Activated CD8-positive, alpha-beta T cell treated with anti-CD3 and anti-CD28 coated beads, Interleukin-2, amount 10 ng/mL, durations not matched to agents 7 days and 5 days (primary cell): ENCODE measurements at places on chromosomes 6 and 20. TPM values are rescaled to one million over a fixed set of nuclear protein-coding genes. Genes with fewer than 3 reads are reported as not detected.

GRCh38 chr6:123564361-123564760 is 72.4 kb downstream of the TRDN start:
- no peak for DNase-seq
- no peak overlapping the region for H3K4me3 ChIP-seq
- no peaks in the 10 kb centered on the region for H3K36me3 ChIP-seq
- no peaks in the 10 kb centered on the region for H3K4me1 ChIP-seq

- no peak overlapping the region for H3K27ac ChIP-seq
- DNase-seq, result no peak
- H3K4me1 ChIP-seq, result no peaks in the 10 kb centered on the region
These were observed 219.2 kb downstream of the TRDN start for GRCh38 chr6:123417535-123417934.

DNA sequence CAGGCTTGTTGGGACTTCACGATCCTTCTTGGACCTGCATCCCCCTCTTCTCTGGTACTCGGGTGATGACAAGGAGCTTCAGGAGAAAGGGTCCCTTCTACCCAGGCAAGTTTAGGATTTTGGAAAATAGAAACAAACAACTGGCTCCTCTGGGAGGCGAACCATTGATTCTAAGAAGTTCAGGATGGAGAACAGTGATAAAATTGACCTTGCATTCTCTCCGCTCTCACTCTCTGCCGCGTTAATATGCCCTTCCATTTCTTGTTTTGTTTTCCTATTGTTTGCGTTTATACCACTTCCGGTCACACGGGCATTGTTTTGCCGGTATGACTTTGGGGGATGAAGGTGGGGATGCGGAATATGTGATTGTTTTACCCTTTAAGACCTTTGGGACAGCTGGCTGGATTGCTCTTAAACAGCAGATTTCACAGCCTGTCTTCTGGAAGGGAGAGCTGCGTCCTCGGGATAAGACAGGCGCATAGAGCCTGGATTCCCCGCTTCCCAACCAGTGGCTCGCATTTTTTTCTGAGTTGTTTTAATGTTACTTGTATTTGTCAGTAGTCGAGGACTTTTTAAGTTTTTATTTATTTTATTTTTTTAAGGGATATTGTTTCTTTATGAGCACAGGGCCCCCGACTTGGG is 144.3 kb upstream of the ZNF184 start:
- no peak for DNase-seq
- H3K4me3 ChIP-seq, result peak overlapping the region; percentile 22
- no peaks in the 10 kb centered on the region for H3K36me3 ChIP-seq

Gene GGTLC1
- total RNA-seq, result not detected

DNA sequence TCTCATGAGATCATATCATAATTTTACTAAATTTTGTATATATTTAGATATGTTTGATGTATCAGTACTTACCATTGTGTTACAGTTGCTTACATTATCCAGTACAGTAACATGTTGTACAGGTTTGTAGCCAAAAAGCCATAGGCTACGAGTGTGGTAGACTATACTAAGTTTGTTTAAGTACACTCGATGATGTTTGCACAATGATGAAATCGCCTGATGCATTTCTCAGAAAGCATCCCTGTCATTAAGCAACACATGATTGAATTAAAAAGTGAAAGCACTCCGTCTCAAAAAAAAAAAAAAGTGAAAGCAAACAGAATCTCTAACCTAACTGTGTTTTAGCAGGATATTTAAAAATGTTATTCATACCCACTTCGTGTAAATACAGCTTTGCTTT is 104.9 kb upstream of the TFAP2D start:
- H3K36me3 ChIP-seq, result no peaks in the 10 kb centered on the region
- H3K4me1 ChIP-seq, result no peaks in the 10 kb centered on the region
- H3K4me3 ChIP-seq, result no peak overlapping the region
- H3K27me3 ChIP-seq, result no peaks in the 10 kb centered on the region
- H3K27ac ChIP-seq, result no peak overlapping the region

Gene FAM217A
- not detected for total RNA-seq

Gene PTCRA
- total RNA-seq, result not detected

DNA sequence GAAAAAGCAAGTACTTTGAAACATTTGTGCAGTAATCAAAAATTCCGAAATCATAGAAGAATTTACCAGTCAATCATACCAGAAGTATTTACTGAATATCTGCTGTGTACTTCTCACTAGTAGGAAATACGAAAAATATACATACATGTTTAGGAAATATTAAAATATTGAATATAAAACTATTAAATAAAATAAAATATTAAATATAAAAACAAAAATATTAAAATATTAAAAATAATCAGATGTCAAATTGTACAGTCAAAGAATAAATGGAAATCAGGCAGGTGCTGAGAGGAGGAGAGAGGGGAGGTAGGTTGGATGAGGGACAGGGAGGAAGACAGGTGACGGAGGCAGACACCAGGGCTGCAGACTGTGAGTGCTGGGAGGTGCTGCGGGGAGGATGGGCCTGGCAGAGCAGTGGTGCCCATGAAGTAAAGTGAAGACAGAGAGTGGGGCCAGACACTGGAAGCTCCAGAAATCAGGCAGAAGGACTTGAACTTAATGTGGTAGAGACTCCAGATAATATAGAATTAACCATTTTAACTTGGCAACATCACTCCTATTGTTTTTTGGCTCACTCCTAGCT is 55.9 kb downstream of the PRKN start:
- no peak for DNase-seq
- H3K4me1 ChIP-seq, result no peaks in the 10 kb centered on the region
- H3K27me3 ChIP-seq, result no peaks in the 10 kb centered on the region
- no peak overlapping the region for H3K4me3 ChIP-seq
- no peak overlapping the region for H3K27ac ChIP-seq
- H3K36me3 ChIP-seq, result no peaks in the 10 kb centered on the region

Gene SLC12A5
- 1.3 TPM for total RNA-seq
